ENCODE measurements at places on chromosomes 12 and 14.

DNA sequence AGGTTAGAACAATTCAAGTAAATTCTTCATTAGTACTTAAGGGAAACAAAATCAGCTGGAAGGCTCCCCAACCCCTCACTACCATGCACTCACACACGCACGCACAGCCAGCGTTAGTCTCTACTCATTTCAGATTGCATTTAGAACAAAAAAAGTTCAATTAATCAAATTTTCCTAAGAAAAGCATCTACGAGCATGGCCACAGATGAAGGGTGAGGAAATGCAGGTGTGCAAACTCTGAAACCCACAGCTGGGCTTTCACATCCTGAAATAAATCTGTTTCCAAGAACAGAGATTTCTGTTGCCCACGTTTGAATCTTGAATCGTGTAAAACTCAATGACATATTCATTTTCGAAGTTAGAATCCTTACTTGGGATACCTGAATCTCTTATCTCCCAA lies 62.6 kb downstream of the SEL1L start:
- DNase-seq: no peak

DNA sequence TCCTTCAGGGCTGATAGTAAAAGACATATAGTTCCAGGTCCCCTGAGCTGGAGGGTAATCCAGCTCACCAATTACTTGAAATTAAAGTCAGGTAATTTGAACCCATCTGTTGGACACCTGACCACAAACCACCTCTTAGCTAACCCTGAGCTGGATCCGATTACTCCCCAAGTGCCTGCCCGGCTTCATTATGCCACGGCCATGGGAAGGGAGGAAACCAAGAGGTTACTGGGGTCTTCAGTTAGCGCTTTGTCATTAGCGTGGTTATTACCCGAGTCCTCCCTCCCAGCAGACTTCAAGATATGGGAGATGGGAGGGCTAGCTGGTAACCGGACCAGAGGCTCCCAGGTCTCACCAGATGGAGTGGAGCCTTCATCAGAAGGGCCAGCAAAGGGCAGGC lies 1071.4 kb downstream of the BCL11B start:
- DNase-seq: no peak

GRCh38 chr12:102535306-102535705 lies 54.9 kb upstream of the IGF1 start:
- peak; percentile 19 for DNase-seq

- DNase-seq: no peak
Measured at GRCh38 chr14:91372671-91373495, 44.7 kb downstream of the CCDC88C start.

- no peak for DNase-seq
Measured at GRCh38 chr12:131134523-131135310, 181.0 kb downstream of the ADGRD1 start.

DNA sequence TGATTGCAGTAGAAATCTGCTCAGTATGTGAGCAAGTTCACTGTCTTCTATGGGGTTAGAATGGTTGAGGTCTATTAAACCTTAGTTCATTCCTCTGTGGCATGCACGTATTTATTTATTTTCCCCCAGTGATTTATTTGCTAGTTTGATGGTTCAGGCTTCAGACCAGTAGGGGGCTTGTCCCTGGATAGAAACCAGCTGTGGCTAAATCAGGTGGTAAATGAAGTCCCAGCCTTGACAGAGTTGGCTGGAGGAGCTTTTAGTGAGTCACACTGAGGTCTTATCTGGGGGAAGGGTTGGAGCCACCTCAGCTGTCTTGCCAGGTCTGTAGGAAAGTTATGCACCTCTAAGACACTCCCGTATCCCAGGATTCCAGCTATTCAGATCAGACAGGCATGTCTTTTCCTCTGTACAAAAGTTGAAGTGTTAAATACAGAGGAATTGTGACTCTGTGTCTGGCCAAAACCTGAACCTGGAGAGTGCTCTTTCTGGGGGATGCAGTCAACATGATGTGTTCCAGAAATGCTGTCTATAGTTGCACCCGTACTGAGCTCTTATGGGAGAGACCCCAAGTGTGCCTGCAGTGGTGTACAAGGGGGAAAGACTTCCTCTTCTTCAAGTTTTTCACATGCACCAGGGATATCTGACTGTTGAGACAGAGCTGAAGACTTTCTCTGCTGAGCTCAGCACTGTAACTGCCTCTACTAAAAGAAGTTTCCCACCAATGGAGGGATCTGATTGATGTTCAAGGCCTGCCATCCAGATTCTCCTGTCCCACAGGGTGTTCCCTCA lies 1322.1 kb downstream of the TMEM121 start:
- peak; percentile 44 for DNase-seq

DNA sequence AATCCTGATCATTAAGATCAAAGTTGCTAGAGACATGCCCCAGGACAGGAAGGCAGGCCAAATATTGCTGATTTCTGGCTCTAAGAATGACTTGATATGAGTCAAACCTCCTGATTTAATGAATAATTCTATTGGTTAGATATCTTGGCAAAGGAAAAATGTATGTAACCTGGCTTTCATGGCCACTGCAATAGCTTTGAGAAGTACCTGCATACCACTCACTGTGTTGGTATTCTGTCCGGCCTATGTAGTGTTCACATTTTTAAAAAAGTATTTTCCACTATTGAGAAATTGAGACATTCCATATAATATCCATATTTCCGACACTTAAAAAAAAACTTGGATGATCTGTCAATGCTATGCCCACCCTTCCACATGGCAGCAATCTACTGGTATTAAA lies 283.1 kb upstream of the SOX5 start:
- no peak for DNase-seq

- DNase-seq: peak; percentile 12
Measured at GRCh38 chr12:94998326-94998725, 5.2 kb downstream of the NDUFA12 start.

DNA sequence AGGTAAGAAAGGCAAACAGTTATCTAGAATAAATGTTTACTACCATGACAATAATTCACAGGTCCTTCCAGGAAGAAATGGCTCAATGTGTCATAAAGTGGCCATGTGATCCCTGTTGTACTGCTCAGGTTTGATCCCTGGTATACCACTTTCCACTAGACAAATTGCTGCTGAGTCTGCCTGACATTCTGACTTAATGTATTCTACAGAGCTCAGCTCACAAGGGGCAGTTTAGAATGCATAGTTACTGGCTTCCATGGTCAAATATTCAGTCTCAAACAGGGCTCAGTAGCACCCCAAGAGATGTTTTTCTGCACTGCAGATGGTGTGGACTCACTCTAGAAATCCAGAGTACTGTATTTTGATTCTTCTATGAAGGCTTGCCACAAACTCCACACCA lies 21.8 kb downstream of the TSHR start:
- peak; percentile 12 for DNase-seq

GRCh38 chr14:94542111-94542810 lies 19.0 kb upstream of the SERPINA4 start:
- no peak for DNase-seq

GRCh38 chr12:105858981-105859710 lies 279.6 kb downstream of the NUAK1 start:
- no peak for DNase-seq

DNA sequence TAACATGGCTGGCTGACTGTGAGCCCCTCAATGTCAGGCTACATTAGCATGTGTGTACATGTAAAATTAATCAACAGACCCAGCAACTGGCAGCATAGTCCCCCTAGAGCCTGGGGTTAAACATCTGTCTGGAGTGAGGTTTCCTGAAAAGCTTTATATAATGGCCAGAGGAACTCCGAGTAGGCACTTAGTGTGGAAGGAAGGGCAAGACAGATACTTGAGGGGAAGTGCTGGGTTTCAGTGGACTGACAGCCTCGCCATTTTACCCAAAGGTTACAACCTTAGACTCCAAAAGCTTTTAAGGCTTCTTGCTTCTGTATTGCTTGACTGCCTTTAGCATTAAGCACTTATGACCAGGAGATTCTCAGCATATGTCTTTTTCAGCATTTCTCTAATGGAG lies 430.8 kb downstream of the FLRT2 start:
- peak; percentile 27 for DNase-seq

GRCh38 chr12:70854881-70855568 lies 65.5 kb downstream of the PTPRR start:
- no peak for DNase-seq

GRCh38 chr12:131017477-131017991 lies 63.8 kb downstream of the ADGRD1 start:
- no peak for DNase-seq

- DNase-seq: no peak
Measured at GRCh38 chr14:68696721-68697495, 96.0 kb downstream of the ZFP36L1 start.

DNA sequence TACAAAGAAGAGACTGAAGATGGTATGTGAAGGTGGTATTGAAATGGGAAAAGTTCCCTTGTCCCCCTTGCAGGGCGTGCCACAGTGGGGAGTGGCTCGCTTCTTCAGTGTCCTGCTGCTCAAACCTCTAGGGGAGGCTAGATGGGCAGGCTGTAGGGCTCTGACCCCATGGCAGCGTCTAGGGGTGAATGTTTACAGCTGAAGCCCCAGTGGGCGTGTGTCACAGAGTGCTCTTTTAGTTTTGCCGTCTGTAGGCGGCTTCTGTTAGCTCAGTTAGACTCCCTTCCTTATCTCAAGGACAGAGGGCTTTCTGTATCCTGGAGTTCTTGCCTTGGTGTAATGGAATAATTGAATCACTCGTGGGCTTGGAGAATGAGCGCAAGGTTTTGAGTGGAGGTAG lies 266.2 kb downstream of the RAD51B start:
- DNase-seq: no peak

DNA sequence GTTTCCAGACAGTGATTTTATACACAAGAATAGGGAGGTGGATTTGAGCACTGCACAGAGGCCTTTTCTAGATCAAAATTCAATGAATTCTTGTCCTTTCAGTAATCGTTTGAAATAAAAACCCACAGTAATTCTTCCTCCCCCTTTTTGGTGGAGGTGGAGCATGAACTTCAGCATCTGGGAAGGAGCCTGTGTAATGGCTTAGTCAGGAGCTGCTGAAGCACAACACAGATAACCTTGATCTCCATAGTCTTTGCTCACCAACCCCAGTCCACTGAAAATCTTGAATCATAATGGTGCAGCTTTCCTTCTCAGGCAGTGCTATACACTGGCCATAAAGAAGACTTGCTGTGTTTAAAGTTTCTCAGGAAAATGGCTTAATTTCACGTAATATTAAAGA lies 6.4 kb upstream of the TBPL2 start:
- no peak for DNase-seq

- no peak for DNase-seq
Measured at GRCh38 chr14:93688239-93688666, 100.0 kb downstream of the PRIMA1 start.

- DNase-seq: peak; percentile 10
Measured at GRCh38 chr14:77302926-77303325, 17.8 kb downstream of the POMT2 start.

DNA sequence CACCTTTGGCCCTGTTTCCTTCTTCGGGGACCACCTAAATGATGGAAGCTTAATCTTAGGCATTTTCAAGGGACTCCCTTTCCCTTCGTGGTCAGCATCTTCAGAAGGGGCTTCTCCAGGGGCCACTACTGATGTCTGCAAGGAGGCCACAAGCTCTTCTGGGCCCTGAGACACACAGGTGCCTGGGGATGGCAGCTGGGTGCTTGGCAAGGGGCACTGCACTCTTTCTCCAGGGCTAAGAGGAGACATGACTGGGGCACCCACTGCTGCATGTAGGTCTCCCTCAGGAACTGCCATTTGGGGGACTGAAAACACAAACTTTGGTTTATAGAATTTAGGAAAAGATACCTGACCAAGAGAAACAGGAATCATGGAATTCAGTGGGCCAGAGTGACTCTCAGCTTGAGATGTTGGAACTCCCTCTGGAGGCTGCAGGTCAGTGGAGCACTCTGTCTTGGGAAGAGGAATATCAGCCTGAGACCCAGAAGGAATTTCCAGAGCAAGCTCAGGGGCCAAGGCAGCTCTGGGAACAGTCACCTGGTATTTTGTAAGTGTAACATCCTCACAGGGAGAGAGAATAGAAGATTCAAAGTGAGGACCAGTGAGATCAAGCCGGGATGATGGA lies 16.0 kb downstream of the PLD4 start:
- DNase-seq: no peak

DNA sequence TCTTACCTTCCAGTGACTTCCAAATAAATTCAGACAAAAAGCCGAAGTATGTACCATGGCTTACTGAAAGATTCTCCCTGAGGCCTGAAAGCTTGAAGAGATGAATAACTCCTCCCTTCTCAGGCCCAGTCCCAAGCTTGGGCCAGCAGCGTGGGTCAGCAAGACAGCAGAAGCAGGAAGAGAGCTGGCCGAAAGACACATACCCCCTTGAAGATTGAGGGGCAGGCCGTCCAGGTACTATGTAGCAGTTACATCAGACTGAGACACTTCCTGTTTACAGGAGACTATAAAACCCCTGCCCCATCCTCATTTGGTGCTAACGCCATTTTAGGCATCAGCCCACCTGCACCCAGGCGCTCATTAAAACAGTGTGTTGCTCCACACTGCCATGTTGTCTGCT lies 15.0 kb downstream of the NDUFA12 start:
- DNase-seq: no peak

DNA sequence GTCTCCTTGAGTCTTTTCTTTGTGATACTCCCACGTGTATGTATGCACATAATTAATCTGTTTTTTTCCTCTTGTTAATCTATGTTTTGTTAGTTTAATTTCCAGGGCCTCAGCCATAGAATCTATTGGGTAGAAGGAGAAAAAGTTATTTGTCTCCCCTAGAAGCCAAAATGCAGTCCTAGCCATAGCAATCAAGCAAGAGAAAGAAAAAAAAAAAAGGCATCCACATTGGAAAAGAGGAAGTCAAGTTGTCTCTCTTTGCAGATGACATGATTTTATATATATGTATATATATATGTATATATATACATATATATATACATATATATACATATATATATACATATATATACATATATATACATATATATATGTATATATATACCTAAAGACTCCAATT lies 25.4 kb upstream of the ETV6 start:
- no peak for DNase-seq

- DNase-seq: peak; percentile 50
Measured at GRCh38 chr12:26156201-26156871, 31.5 kb upstream of the BHLHE41 start.

DNA sequence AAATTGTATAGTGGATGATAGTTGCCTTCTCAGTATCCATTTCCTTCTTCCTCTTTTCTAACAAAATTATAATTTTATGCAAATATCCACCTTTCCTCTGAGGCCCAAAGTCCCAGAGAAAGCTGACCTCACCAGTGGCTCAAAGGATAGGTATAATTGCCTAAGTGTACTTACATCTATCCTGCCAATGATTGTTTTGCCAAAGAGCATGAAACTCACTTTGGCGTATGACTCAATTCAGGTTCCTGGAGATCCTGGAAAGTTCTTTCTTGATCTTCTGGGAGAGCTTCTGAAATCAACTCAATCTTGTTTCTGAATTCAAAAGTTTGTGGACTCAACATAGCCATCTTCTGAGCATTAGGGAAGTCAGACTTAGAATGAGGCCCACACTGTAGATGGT lies 10.5 kb upstream of the RBM25 start:
- DNase-seq: no peak

DNA sequence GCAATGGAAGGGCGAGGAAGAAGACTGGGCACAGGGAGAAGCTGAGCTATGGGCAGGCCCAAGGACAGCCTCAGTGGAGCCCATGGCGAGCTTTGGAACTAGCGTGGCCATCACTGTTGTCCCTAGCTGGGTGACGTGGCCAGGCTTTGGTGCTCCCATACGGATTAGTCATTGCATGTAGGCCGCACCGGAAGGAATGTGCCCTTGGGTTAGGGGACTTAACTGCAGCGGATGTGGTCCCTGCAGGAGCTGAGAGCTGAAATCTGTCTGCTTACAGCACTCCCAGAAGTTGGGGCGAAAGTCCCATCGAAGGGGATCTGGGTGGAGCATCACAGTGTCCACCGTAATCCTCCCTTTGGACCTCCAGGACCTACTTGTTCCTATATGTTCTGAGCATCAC lies 133.7 kb downstream of the PAPOLA start:
- DNase-seq: no peak

All from MV-4-11 (cell line).